ENCODE measurements at places on chromosomes 13 and 19.

- DNase-seq, result peak; percentile 24
Observed at GRCh38 chr19:38417544-38418506, 8.2 kb downstream of the RASGRP4 start.

DNA sequence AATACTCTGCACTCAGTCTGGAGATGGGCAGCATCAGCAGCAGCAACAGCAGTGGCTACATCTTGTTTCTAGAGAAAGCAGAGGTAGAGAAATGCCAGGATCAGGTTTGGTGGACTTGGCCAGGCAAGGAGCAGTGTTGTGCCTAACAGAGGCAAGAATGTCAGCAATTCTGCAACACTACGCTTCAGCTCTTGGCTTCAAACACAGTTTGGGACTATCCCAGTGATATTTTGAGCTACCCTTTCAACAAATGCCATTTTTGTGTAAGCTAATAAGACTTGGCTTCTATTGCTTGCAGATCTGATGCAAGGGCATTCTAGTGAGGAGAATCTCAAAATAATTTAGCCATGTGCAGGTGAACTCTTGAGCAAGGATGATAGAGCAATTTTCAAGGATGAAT is 271.3 kb downstream of the PCDH20 start:
- DNase-seq, result no peak

GRCh38 chr19:41695745-41696144 is 7.7 kb upstream of the CEACAM7 start:
- DNase-seq, result no peak

GRCh38 chr13:24452044-24452443 is 60.5 kb downstream of the PARP4 start:
- DNase-seq, result no peak

DNA sequence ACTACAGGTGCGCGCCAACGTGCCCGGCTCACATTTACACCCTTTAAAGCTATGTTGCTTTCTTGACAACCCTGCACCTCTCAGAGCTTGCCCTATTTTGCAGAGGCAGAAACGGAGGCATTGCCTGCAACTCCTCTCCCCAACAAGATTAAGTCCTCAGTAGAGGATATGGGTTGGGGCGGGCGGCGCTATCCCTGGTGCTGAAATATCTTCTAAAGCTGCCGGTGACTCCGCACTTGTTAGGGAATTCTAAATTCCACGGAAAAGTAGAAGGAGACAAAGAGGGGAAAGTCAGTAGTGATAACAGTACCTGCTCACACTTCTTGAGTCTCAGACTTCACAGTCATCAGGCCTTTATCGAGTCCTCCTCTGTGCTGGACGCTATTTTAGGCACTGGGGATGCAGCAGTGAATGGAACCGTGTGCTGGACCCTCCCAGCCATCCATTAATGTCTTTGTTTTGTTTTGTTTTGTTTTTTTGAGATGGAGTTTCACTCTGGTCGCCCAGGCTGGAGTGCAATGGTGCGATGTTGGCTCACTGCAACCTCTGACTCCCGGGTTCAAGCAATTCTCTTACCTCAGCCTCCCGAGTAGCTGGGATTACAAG is 18.0 kb downstream of the SLC5A5 start:
- DNase-seq, result peak; percentile 68

- DNase-seq, result no peak
Observed at GRCh38 chr19:47494211-47494547, 10.2 kb upstream of the KPTN start.

DNA sequence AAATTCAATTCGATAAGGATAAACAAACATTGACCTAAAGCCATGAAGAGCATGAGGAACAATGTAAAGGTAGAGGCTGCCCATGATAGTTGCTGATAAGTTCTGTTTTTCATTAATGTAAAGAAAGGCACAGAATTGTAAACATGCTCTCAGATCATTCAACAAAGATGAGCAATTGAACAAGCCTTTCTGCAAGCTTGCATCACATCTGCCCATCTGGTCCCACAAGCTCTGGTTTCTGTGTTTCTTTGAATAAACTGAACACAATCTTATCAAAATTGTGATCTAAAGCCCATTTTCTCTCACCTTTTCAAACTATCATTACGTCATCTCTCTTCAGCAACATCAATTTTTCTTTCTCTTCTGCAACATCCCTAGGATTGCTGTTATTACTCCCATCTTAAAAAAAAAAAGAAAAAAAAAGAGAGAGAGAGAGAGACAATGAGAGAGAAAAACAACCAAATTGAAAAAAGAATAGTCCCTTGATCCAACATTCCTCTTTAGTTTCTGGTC is 487.2 kb upstream of the GPC6 start:
- no peak for DNase-seq

DNA sequence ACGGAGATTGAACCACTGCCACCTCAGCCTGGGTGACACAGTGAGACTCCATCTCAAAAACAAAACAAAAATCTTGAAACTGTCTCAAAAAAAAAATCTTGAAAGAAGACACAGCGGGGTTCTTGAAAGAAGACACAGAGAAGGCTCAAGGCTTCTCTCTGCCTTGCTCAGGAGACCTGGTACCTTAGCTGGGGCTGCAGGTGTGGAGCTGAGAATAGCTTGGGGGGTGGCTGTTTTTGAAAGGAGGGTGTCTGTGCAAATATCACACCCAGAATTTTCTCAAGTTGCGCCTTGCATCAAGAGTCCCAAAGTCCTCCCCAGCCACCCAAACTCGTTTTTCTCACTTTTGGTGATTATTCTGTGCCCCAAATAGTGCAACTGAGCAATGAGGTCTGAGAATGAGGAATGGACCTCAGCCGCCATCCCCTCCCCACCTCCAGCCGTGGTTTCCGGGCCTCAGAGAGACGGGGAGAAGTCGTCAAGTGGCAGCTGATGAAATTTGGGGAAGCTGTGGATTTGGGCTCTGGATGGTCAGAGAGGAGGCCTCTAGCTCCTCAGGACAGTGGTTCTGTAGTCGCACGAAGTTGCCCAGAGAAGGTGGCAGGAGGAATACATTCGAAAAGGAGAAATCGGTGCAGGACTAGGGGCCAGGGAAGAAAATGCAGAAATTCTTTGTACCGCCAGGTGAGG is 8.8 kb downstream of the S1PR2 start:
- DNase-seq, result no peak

- DNase-seq, result no peak
Observed at GRCh38 chr13:76741046-76741445, 145.2 kb downstream of the KCTD12 start.

- DNase-seq, result no peak
Observed at GRCh38 chr13:25168790-25169189, 3.3 kb downstream of the AMER2 start.

DNA sequence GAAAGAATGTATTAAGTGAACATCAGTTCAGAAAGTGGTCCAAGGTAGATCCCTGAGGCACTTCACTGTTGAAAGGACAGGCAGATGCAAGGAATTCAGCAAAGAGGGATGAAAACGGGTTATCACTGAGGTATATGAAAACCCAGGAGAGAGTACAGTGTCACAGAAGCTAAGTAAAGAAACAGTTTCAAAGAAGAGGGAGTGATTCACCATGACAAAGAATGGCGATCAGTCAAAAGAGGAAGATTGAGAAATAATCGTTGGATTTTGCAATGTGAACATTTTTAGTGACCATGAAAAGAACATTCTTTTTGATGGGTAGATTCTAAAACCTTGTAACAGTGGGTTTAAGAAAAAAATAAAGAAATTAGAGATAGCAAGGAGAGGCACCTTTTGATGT is 99.3 kb downstream of the EPSTI1 start:
- DNase-seq, result peak; percentile 22

DNA sequence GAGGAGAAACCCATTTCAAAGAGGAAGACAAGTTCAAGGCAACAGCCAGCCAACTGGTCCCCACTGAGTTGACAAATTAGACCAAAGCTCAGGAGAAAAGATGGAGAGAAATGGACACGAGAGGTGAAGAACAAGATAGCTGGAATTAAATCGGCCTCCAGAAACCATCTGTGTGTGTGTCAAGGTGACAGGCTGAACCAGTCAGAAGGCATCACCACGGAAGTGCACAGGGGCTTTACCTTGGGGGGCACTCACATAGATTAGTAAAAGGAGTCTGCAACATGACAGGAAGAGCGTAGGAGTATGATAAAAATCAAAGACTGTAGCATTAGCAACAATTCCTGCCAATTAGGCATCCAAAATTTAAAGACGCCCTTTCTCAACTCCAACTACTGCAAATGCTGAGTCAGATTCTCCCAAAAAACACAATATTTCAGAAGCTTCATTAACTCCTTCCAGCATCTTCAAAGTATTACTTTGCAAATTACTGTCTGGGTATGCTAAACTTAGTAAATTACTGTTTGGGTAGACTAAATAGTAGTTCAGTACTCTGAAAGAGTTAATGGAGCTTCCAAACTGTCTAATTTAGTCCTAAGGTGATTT is 66.2 kb downstream of the FOXO1 start:
- no peak for DNase-seq

- DNase-seq, result no peak
Observed at GRCh38 chr13:74346960-74347359, 212.8 kb upstream of the KLF12 start.

GRCh38 chr19:35123573-35123972 is 8.0 kb downstream of the FXYD3 start:
- no peak for DNase-seq

- DNase-seq, result peak; percentile 69
Observed at GRCh38 chr19:42206871-42207755, 10.4 kb downstream of the DEDD2 start.

Data from EH (cell line).